ENCODE measurements at places on chromosomes 5 and 9.

- DNase-seq = no peak
Observed at GRCh38 chr5:79107020-79107796, 4.4 kb upstream of the BHMT start.

DNA sequence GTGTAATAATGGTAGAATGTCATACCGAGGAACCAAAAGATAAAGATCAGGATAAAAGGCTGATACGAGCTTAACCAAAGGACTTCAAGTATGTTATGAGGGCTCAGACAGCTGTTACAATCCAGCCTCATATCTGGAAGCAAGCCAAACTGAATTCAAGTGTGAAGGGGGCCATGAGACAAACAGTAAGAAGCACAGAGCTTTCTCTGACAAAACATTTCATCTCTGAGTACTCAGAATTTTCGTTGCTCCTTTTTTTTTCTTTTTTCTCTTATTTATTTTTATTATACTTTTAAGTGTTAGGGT lies 52.9 kb upstream of the CD180 start:
- DNase-seq = no peak

DNA sequence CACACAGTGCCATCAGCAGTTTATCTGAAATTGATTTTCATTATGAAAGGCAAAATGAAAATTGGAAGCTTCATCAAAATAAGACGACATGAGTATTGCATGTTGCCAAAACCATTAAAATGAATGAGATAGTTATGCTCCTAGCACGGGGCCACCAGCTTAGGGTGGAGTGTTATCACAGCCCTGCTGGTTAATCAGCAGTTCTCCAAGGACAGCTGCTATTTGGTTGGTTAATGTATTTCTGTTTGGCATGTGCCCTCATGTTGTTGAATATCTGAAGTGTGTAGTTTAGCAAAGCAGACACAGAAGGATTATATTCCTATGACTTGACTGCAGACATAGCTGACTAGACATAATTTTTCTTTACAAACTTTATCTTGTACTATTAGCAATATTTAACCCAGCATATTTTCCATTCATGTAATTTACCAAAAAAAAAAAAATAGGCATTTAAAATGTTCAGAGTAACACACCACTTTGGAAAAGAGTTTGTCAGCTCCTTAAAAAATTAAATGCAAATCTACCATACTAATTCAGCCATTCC lies 98.6 kb upstream of the PIK3R1 start:
- DNase-seq = no peak

- DNase-seq = no peak
Observed at GRCh38 chr9:120861935-120862334, 15.1 kb downstream of the PHF19 start.

- no peak for DNase-seq
Observed at GRCh38 chr9:116318468-116319374, 165.1 kb downstream of the PAPPA start.

DNA sequence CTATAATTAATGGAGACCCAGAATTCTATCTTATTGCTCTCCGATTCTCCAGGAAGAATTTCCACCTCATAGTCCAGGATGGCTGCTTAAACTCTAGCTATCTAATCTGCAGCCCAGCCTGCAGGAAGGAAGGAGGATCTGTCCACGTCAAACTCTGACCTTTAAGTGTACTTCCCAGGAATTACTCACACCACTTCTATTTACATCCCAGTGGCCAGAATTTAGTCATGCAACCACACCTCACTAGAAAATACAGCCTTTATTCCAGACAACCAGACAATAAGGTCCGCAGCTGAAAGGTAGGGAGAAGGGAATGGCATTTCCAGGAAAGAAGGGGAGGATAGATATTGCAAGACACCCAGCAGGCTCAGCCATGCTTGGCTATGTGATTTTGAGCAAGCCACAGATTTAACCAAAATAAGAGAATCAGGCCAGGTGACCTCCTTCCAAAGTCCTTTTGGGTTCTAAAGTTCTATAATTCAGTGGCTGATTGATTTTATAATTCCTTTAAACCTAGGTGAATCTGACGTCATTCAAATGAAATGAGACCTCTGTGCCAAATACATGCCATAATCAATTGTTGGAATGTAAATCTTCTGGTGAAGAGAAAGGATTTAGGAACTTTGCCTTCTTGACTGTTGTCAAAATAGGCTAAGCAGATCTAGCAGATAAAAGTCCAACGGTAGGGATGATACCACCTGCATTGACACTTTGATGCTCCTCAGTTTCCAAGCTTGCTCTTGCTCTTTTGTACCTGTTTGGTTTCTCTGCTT lies 3.7 kb upstream of the DENND1A start:
- DNase-seq = no peak

DNA sequence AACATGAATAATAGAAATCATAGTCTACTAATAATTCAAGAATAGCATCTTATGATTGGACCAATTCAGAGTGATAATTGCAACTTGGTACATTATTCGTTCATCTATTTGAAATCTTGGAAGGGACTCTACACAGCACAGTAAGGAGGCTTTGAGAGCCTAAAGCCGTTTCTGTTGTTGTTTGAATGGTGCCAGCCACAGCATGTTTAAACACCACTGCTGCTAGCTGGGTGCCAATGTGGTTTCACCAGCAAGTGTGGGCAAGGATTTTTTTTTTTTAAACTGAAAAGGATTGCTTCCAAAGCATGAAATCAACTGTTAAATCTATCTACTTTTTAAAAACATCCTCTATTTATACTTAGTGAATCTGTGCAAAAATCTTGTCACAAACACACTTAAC lies 253.9 kb upstream of the MAP3K1 start:
- DNase-seq = no peak

DNA sequence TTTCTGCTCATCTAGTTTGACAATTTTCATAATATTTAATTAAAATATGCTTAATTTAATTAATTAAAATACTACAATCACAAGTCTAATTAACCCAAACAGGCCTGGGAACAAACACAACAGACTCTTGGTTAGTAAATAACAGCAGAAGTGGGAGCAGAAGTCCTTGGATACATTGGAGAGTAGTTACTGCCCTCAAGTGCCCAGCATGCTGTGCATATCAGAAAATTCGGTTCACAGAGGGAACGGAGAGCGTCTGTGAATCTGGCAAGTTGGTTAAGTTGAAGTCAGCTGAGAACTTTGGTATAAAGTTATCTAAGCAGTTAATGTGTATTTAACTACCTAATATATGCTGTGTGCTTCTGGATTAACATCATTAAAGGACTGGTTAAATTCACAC lies 87.0 kb upstream of the ATG10 start:
- no peak for DNase-seq

DNA sequence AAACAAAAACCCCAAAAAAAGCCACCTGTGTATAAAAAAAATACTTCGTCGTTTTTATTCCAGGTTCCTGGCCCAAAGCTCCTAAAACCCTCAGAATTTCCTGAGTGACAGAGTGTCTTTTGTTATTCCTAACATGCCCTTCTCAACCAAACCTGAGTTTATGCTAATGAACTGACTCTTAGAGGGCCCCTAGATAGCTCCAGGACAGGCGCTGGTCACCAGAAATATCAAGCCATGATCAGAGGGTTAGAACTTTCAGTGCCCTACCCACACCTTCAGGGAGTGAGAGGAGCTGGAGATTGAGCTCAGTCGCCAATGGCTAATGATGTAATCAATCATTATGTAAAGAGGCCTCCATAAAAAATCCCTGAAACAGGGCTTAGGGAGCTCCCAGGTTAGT lies 15.7 kb downstream of the AUH start:
- no peak for DNase-seq

DNA sequence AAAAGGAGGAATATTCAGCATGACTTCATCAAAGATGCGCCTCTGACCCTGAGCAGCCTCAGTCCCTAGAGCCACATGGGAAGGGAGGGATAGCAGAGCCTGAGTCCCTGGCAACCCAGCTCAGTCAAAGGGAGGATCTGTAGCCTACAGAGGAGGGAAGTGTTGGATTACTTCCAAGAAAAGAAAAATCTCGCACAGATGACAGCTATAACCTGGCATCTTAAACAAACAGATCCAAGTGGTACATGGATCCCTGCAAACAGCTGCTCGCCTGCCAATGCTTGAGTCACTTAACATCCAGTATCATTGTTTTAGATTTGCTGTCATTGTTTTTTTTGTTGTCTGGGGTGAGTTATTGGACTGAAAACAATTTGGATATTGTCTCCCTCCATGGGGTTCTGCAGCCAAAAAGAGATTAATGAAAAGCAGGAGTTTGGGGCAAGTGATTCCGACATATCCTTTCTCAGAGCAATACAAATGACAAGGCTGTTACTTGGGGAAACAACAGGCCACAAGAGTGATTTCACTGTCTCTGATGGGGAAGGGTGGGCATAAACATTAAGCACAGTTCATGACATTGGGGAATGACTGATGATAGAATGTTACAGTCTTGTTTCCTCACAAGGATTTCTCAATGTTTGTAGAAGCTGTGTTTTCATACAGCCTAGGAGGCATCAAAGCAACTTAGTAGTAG lies 153.5 kb upstream of the KIF2A start:
- DNase-seq = no peak

DNA sequence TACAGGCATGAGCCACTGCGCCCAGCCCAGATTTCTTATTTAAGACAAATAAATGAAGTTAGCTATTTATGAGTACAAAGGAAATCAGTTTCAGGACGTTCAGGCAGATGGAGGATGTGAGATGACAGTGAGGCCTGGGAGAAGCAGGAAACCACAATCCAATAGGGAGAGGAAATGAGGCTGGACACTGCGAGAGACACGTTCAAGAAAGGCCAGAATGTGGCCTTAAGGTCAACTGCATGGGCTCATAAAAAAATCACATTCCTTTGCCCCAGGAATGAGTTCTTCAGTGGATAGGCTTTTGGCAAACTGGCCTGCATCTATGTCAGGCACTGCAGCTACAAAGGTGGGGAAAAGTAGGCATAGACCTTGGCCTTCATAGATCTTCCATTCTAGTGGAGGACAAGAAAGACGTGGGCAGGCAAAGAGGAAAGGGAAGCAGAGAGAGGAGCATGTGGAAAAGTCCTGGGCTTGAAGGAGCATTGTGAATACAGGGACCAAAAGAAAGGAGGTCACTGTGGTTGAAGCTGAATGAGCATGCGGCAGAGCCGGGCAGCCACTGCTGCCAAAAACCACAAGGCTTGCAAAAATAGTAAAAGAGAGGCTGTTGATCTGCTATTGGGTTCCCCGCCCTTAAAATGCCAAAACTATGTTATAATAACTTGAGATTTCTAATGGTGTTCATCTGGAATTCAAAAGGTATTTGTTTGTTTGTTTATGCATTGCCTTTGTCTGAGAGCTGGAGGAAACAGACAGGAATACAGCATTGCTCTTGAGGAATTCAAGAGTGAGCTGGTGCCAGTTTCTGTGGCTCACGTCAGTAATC lies 133.0 kb downstream of the GNA14 start:
- DNase-seq = no peak

- no peak for DNase-seq
Observed at GRCh38 chr9:113934167-113934828, 58.2 kb downstream of the ZNF618 start.

DNA sequence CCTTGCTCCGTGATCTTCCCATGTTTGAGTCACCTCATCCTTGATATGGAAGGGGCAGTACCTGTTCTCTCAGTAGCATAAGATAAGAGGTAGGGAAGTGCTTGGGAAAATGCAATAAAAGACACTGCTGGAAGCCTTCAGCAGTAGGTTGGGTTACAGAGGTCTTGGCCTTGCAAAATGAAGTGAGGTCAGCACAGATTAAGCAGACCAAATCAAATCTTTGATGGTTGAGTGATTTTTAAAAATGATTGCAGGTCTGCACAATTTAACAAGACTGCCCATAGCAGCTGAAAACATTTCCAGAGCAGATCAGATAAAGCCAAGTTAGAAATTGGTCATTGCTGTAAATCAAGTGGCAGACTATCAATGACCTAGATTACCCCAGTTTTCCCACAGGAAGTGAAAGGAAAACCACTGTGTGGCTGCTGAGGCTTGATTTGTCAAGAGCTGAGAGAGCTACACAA lies 32.9 kb downstream of the PALM2AKAP2 start:
- no peak for DNase-seq

- no peak for DNase-seq
Observed at GRCh38 chr9:38285236-38285635, 107.3 kb upstream of the ALDH1B1 start.

- no peak for DNase-seq
Observed at GRCh38 chr9:118165451-118165850, 461.2 kb downstream of the TLR4 start.

- no peak for DNase-seq
Observed at GRCh38 chr5:91255396-91256141, 127.5 kb downstream of the ARRDC3 start.

DNA sequence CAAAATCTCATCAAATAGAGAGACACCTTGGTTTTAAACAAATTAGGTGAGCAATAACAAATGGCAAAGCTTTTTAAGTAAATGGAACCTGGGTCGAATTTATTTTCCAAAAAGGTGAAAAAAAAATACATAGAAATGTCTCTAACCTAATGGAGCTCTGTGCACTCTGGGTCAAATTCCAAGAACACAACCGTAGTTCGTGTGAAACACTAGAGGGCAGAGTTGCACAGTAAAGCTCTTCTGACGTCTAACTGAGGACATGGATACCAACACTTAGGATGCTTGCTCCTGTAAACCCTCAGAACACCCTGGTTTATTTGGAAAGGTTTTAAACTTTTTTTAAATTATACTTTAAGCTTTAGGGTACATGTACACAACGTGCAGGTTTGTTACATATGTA lies 18.9 kb downstream of the MARCHF11 start:
- DNase-seq = no peak

DNA sequence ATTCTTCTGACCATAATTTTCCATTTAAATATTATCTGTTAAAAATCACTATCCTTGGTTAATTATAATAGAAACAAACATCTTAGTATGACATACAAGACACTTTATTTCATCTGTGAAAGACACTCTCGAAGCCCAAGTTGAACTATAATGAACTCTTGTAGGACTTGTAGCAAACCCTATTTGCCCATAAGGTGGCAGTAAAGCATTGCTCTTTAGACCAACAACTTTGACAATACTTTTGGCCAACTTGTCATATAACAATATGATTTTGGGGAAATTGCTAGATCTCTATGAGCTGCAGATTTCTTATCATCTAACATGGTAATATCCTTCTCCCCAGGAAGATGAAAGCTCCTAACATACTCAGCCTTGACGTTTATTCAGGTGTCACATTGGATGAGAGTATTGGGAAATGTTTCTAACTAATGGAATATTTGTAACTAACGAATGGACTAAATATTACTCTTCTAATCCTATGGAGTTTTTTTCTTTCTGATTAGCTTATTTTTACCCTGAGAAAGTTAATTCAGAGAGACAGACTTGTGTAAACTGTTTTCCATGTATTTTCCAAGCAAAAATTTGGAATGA lies 11.0 kb downstream of the SPINK14 start:
- DNase-seq = no peak

- DNase-seq = no peak
Observed at GRCh38 chr5:169350016-169350415, 49.1 kb upstream of the SLIT3 start.

- DNase-seq = no peak
Observed at GRCh38 chr5:150318613-150319483, 16.1 kb upstream of the ARSI start.

All from activated T-cell treated with anti-CD3 and anti-CD28 coated beads for 24 hours (primary cell).